ENCODE measurements at places on chromosomes 1 and 21.

DNA sequence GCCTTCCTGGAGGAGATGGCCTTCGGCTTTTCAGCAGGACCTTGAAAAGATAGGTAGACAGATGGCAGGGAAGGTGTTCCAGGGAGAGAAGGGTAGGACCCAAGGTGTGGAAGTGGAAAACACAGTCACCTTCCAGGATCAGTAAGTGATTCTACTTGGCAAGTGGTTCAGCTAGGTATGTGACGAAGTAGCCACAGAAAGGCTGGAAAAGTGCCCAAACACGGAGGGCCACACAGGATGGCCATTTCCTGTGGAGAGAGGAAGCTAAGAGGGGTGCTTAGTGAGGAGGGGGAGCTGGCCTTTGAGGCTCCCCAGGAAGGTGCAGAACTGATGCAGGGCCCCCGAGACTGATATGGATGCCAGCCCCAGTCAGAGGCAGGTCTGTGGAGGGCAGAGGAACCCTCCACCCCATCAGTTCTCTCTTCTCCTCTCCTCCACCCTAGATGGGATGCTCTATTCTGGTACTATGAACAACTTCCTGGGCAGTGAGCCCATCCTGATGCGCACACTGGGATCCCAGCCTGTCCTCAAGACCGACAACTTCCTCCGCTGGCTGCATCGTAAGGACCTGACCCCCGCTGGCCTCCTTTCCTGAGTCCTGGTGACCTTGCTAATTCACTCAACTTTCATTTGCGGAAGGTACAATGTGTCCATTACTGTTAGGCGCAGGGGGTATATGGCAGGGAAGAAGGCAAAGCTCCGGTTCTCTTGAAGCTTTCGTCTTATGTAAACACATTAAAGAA, 6.8 kb downstream of the SEMA4A start:
- no peak for DNase-seq

- no peak for DNase-seq
Measured at GRCh38 chr1:29821605-29822004, 585.3 kb downstream of the PTPRU start.

DNA sequence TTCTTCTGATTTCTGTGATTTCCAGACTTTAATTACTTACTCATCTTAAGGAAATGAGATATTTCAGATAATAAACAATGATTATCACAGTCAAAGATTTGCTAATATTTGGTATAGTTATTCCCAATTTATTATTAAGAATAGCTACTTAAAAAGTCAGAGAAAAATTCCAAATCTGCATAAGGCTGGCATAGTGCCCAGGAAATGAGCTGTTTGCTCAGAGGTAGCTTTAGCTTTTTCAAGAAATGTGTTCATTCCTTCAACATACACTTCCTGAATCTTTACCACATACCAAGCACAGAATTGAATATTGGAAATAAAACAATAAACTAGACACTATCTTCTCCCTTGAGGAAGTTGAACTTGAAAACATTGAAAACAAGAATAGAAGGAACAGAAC, 44.3 kb upstream of the KCNK1 start:
- no peak for DNase-seq

DNA sequence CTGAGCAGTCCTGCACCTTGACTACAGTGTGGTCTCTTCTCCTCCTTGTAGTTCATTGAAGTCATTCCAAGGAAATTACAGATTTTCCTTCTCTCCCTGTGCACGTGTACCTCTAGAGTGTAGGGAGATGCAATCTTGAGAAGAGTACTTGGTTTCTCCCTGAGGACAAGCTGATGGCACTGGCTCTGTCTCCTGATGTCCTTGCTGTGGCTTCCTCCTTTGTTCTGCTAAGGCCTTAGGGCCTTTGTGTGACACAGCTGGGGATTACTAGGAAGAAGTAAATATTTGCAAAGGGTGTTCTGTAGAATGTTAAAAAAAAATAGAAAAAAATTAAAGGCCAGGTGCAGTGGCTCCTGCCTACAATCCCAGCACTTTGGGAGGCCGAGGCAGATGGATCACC, 66.2 kb upstream of the APOBEC4 start:
- no peak for DNase-seq

- no peak for DNase-seq
Measured at GRCh38 chr1:102500758-102501157, 504.0 kb upstream of the OLFM3 start.

GRCh38 chr1:216350186-216350585, 73.1 kb downstream of the USH2A start:
- DNase-seq, result no peak

DNA sequence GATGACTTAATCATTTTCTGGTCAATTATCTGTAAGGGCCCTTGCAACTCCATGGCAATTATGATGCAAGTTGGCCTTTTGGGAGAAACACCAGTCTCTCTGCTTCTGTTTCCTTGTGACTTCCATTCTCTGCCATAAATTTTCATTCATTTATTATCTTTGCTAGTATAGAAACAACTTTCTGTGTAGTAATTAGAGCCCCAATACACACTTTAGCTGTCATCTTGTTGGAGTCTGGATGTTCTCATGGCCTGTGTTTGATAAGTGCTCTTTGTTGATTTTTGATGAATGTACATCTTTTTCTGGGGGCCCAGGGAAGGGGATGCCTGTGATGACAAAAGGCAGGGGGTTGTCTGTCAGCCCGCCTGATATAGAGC, 22.4 kb downstream of the PROX1 start:
- no peak for DNase-seq

- no peak for DNase-seq
Measured at GRCh38 chr1:48245106-48245505, 22.6 kb downstream of the SLC5A9 start.
